ENCODE measurements at places on chromosomes 3 and 15.

- peak; percentile 41 for DNase-seq
These were observed 33.5 kb downstream of the TKT start for GRCh38 chr3:53222183-53222901.

- no peak for DNase-seq
These were observed 63.9 kb upstream of the TSEN2 start for GRCh38 chr3:12420393-12420792.

DNA sequence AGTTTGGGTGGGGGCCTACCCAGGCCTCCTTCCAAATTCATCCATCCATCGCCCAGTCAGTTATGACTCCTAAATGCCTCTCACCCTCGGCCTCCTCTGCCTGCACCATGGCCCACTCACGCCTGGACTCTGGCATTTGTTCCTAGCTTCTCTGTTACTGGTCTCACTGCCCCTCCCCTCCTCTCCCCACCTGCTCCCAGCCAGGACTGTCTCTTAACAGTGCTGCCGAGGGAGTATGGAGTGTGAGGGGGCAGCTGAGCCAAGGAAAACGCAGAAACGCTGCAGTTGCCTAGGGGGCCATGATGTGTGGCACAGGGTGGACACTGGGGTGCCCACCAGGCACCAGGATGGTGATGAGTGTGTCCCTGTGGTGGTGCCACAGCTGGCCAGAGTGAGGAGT is 3.1 kb downstream of the RCCD1 start:
- DNase-seq = peak; percentile 54

DNA sequence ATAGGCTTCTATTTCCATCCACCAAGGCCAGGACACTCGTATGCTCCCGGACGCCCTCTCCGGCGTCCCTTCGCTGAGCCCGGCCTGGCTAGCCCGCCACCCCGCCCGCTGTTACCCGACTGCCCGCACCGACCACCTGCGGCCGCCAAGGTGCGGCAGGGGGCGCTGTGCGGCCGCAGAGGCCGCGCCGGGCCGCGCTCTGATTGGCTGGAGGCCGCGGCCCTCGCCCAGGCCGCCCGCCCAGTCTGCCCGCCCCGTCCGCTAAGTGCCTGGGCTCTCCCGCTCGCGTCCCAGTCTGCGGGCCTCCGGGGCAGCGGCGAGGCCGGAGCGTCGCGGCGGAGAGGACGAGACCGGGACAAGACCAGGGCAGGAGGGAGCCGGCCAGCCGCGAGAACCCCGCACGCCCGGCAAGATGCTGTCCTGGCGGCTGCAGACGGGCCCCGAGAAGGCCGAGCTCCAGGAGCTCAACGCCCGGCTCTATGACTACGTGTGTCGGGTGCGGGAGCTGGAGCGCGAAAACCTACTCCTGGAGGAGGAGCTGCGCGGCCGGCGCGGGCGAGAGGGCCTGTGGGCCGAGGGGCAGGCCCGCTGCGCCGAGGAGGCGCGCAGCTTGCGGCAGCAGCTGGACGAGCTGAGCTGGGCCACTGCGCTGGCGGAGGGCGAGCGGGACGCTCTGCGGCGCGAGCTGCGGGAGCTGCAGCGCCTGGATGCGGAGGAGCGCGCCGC is at the start of gene SYNM:
TSS of gene SYNM (plus strand) at position 293 of the 726 bp plus-strand sequence. CDS start at position 413, 120 bp downstream.
- peak; percentile 94 for DNase-seq

- no peak for DNase-seq
These were observed 118.3 kb upstream of the GALNT15 start for GRCh38 chr3:16056217-16056616.

DNA sequence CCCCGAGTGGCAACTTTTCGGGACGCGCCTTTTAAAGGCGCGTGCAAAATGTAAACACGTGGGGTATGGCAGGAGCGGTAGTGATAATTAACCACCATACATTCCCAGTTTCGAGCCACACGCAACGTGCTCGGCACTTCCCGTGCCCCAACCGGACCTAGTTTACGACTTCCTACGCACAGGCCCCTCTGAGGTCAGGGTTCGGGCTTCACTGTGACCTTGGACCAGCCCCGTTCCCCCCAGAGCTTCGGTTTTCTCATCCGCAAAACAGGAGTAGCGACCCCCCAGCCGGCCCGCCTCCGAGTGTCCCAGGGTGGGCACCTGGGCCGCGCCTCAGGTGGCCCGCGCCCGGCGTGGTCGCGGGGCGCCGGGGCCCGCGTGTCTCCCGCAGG is 451 bp downstream of the CHCHD4 start:
- no peak for DNase-seq

- no peak for DNase-seq
These were observed 768 bp downstream of the PCBP4 start for GRCh38 chr3:51966486-51966885.

GRCh38 chr3:15978801-15979200 is 181.0 kb upstream of the ANKRD28 start:
- DNase-seq = no peak

DNA sequence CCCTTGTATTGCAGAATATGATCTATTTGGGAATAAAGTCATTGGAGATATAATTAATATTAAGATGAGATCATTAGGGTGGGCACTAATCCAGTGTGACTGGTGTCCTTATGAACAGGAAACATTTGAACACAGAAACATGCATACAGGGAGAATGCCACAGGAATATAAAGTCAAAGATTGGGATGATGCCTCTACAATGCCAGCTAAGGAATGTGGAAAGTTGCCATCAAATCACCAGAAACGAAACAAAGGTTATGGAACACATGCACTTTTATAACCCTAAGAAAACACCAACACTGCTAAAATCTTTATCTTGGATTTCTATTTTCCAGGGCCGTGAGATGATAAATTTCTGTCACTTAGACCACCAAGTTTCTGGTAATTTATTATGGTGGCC is 442.4 kb upstream of the BCHE start:
- no peak for DNase-seq

DNA sequence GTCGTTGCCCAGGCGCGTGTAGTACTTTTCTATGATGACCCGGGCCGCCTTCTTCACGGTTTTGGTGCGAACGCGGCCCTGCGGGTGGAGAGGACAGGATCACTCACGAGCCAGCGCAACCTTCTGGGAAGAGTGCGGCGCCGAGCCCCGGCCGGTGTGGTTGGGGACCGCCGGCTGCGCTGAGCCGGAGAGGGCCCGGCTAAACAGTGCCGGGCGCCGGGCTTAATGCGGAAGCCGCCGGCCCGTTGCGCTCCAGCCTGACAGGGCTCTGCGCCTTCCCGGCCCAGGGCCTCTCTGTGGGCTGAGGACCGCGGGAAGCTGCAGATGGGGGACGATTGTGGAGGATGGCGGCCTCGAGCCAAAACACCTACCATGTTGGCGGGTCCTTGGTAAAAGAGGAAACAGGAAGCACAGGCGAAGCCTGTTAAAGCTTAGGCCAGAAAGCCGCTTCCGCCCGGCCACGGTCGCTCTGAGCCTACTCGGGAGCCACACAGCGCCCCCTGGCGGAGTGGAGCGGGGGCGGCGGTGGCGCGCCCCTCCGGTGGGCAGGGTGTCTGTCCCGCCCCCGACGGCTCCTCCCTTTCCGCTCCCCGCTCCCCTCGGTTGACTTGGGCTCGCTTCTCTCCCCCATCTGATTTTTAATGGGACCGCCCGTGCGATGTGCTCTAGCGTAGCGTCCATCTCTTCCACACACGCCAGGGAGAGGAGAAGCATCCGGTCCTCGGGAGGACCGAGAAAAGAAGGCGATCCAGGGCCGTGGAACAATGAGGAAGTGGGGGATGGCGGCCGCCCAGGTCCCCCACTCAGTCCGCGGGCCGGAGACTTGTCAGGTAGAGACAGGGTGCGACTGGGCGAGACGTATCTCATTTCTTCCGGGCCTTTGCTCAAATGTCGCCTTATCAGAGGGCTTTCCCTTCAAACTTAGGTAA is at the start of gene RPS17:
TSS of gene RPS17 (minus strand) at position 403 of the 929 bp plus-strand sequence. CDS start at position 374, 29 bp downstream.
- DNase-seq = peak; percentile 97

DNA sequence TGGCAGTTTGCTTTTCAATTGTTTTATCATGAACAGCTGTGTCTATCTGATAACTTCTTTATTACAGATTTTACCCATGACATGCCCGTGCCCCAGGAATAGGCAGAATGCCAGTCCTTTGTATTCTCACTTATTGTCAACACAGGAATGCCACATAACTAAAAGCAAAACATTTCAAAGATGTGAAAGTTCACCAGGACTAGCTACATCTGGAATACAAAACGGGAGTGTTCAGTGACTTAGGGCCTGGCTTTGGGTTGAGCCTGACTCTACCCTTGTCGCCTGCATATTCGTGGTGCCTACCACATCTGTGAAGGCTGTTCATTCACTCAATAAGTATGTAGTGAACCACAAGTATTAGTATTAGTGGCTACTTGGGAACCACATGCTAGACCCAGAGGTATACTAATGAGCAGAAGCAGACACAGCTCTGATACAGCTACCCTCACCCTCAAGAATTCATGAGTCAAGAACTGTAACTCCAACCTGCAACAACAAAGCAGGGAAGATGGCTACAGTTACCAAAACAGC is 2.9 kb downstream of the TNFSF10 start:
- no peak for DNase-seq

DNA sequence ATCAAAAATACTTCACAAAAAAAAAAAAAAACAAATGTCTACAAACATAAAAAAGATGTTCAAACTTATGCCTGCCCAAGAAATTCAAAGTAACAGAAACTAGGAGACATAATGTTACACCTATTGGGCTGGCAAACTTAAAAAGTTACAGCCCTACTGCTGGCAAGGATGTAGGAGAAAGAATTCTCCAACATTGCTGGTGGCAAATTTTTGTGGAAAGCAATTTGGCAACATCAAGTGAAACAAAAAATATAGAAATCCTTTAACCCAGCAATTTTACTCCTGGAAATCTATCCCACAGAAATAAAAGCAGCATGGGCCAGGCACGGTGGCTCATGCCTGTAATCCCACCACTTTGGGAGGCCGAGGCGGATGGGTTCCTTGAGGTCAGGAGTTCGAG is 73.2 kb downstream of the STAG1 start:
- no peak for DNase-seq

GRCh38 chr15:85412066-85412465 is 31.7 kb downstream of the AKAP13 start:
- DNase-seq = no peak

DNA sequence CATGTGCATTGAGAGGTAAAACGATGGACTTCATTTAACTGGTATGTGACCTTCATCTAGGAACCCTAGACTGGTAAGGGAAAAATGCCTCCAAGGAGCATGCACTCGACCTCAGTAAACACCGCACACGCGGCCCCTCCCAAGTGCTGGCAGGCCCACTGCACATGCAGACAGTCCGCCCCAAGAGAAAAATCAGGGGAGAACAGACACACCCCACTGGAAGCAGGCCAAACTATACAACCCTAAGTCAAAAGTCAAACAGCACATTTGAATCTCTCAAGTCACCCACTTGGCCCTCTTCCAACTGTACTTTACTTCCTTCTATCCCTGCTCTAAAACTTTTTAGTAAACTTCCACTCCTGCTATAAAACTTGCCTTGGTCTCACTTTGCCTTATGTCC is 250.1 kb upstream of the HES1 start:
- no peak for DNase-seq

- no peak for DNase-seq
These were observed 110.6 kb downstream of the ABI3BP start for GRCh38 chr3:100882571-100882984.

GRCh38 chr3:20458994-20459716 is 273.1 kb upstream of the SGO1 start:
- no peak for DNase-seq

DNA sequence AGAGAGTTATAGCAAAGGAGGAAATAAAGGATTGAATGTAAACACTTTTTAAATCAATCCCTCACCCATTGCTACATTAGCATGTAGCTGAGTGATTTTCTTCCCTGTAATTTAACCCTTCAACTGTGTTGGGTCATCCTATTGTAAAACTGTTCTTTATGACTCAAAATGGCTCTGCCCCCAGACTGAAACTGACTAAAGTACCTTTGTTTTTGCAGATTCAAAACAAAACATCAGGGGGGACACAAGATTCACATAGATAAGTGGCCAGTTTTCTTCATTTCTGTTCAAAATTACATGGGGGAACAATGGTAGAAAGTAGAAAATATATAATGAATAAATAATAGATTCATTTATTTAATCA is 268.4 kb downstream of the IGSF11 start:
- DNase-seq = no peak

DNA sequence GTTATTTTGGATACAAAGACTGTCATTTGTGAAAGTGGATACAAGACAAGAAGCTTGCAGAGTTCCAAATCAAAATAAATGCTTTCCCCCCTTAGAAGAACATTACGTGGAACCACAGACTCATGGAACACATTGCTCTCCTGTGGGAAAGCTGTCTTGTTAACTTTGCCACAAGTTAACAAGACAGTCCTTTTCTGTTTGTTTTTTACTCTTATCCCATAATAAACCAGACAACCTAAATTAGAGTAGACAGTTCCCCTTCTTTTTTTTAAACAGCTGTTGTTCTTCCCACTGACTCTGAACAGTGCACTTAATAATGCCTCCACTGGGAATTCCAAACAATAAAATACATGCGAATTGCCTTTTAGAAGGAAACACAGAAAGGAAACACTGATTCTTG is 255.3 kb upstream of the UBE2E2 start:
- no peak for DNase-seq

- DNase-seq = no peak
These were observed 152.4 kb downstream of the RORA start for GRCh38 chr15:61076598-61077170.

DNA sequence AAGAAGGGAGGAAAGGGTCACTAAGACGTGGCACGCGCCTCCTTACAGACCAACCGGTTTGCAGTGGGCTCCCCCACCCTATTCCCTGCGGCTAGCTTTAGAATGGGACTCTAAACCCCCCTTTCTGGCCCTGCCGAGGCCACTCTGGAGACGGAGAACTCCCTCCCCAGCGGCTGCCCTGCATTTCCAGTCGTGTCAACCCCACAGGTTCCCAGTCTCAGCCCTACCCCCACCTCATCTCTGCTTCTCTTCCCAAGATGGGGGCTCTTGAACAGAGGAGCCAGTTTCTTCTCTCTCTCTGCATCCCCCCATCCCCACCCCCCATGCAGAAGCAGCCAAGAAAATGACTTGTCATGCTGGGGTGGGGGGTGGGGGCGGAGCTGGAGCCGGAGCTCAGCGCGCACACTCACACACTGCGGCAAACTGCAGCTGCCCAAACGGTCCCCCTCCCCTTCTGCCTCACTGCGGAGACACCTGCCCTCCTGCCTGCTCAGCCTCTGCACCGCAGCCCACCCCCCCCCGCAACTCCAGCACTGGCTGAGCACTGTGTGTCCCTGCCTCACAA is 871 bp downstream of the MAP1A start:
- DNase-seq = peak; percentile 81

- no peak for DNase-seq
These were observed 30.6 kb downstream of the NMD3 start for GRCh38 chr3:161251716-161252115.

DNA sequence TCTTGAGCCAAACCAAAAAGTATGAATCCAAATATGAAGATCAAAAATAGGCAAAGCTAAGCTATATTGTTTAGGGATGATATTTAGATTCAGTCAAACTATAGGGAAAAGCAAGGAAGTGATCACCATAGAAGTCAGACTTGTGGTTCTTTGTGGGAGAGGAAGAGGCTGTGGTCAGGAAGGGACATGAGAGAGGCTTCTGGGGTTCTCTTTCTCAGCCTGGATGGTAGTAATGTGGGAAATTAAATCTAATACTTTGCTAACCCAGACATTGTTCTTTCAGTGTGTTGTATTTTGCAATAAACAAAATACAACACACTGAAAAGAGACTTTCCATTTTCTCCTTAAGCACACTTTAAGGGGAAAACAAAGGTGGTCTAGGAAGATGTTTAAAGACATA is 3.1 kb downstream of the CX3CR1 start:
- DNase-seq = no peak
